ENCODE measurements at places on chromosomes 2 and 18.
A peak's percentile ranks its signal among the peaks of the same experiment; 100 is the strongest.

DNA sequence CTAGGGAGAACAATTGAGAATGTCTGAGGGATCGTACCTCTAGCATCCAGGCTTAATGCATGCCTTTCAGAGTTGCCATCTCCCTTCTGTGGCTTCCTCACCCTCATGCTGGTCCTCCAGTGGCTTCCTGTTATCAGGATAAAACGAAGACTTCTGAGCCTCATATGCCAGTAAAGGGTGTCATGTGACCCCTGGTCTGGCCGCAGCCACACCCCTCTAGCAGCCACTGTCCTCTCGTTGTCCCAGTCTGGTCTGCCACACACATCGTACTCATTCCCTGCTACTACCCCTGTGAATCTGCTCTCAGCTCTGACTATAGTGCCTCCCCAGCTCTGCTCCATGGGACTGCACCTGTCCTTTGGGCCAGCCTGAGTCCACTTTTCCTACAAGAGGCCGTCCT, 62.6 kb upstream of the TMEM177 start:
- DNase-seq, result peak; percentile 63

GRCh38 chr2:77086478-77086877, 435.7 kb downstream of the LRRTM4 start:
- DNase-seq, result no peak

DNA sequence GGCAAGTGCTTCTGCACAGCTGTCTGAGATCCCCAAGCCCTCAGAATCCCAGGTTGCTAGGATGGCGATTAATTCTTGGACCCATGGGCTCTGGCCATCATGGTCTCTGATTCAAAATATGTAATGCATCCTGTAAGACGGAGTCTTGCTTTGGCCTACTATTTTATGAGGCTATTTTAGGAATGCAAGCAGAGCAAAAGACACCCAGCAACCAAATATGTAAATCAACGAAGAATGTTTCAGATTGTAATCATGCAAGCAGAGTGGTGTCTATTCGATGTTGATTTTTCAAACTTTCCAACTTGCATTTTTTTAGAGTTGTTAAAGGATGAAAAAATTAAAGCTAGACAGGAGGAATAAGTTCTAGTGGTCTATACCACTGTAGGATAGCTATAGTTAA, 154.8 kb downstream of the COL6A3 start:
- no peak for DNase-seq

- DNase-seq, result no peak
Observed at GRCh38 chr2:103847276-103847675, 1006.6 kb upstream of the POU3F3 start.

DNA sequence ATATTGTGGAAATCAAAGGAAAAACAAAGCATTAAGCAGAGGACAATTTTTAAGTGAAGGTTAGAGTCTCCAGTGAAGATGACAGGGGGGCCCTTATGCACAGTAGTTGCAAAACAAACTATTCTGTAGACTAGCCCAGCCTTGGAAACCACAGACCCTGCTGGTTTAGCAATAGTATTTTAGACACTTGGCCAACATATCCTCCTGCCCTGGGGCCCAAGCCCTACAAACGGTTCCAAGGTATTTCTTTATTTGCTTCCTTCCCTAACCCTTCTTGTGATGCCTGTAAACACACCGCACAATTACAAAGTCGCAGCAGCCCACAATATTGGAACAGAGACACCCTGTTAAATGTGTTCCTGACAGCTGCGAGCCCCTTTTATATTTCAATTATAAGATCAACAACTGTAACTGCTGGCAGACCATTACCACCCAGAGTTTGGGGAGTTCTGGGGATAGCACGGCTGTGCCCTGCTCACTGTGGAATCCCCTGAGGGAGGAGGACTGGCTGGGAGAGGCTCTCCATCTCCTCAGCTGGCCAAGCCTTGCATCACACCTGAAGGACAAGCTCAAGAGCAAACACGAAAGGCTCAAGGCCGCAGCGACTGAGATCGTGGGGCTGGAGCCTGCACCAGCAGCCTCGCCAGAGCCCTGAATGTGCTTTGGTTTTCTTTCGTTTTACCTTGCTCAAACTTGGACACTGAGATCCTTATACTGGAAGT, 282.2 kb upstream of the ATP5MC3 start:
- no peak for DNase-seq

GRCh38 chr2:178824181-178824580, 17.0 kb upstream of the TTN start:
- DNase-seq, result no peak

- no peak for DNase-seq
Observed at GRCh38 chr2:27442920-27443282, 720 bp downstream of the KRTCAP3 start.

DNA sequence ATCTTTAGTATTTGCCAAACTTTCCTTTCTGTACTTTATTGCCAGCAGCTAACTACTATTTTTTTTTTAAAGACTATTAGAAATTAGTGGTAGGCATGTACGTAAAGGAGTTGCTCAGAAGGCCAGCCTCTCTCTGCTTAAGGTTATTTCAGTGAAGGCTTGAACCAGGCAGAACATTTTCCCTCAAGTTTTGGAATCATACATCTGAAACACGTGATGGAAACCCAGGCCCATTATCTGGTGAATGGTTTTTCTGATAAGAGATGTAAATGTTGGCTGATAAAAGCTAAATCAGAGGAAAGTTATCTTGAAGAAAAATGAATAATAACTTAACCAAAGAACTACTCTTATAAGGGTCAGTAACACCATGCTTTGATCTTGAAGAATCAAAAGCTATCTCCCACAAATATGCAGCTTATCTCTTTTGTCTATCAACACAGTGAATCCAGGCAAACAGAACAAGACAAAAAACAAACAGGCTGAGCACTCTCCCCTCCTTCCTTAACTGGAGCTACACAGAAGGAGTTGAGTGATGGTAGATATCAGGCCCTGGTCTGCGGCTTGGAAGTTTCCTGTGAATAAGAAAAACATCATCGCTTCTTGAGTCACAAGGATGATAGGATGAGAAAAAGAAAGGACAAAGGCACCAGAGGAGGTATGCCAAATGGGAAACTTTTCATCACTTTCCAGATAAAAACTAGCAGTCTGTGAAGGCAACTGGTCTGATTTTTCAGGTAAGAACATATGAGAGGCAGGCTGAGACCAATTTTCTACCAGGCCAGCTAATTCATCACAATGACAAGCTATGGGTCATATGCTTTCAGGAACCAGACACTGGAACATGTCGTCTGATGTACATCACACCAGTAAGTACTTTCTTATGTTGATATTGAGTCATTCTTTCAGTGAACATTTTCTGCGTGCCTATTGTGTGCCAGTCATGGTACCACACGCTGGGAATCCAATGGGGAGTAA, 88.4 kb upstream of the STK17B start:
- DNase-seq, result peak; percentile 87

- DNase-seq, result no peak
Observed at GRCh38 chr2:54667726-54668650, 55.5 kb upstream of the EML6 start.

Data from OCI-M1 (cell line).